Thyroid gland (tissue), 4 donors: ENCODE measurements at places on chromosomes 5 and 9. TPM values are rescaled to one million over a fixed set of nuclear protein-coding genes. Genes with fewer than 3 reads are reported as not detected.

The BRINP1 gene
- total RNA-seq = not detected

DNA sequence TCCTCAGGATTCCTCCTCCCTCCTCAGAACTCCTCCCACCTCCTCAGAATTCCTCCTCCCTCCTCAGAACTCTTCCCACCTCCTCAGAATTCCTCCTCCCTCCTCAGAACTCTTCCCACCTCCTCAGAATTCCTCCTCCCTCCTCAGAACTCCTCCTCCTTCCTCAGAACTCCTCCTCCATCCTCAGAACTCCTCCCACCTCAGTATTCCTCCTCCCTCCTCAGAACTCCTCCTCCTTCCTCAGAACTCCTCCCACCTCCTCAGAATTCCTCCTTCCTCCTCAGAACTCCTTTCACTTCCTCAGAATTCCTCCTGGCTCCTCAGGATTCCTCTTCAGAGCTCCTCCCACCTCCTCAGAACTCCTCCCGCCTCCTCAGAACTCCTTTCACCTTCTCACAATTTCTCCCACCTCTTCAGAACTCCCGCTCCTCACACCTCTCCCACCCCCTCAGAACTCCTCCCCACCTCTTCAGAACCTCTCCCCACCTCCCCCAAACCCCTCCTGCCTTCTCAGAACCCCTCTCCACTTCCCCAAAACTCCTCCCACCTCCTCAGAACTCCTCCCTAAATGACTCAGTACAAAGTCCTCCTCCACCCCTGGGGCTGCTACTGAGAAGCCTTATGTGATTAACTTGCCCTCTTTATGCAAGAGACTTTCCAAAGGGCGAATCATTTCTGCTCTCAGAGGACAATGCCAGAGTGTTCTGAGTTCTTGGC is 23.2 kb downstream of the SLC46A2 start:
- H3K4me1 ChIP-seq = no peaks in the 10 kb centered on the region
- DNase-seq = no peak
- H3K4me3 ChIP-seq = no peak overlapping the region
- H3K27me3 ChIP-seq = no peaks in the 10 kb centered on the region
- no peak overlapping the region for H3K27ac ChIP-seq
- H3K36me3 ChIP-seq = no peaks in the 10 kb centered on the region

The PCDHA9 gene
- total RNA-seq = 0.54 TPM

- peak; percentile 77 for DNase-seq
- H3K27ac ChIP-seq = peak overlapping the region; percentile 86
- H3K27me3 ChIP-seq = no peaks in the 10 kb centered on the region
Observed at GRCh38 chr9:93589688-93590087, 13.3 kb downstream of the PHF2 start.

The DIPK1B gene
- 22.8 TPM for total RNA-seq

DNA sequence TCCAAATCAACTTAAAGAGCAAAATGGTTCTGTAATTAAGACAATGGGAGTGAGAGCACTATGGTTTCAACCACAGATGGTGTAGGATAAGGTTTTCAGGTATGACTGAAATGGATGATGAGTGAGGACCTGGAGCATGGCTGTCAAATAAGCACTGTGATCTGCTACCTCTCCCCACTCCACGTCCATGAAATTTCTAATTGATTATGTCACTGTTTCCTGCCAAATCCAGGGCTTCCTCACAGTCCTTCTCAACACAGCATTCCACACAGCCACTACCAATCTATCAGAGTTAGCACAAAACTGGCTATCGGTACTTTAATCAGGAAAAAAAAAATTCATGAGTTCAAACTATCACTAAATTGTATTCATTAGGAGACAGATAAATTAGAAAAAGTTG is 420.4 kb upstream of the WWC1 start:
- no peak overlapping the region for H3K27ac ChIP-seq
- no peak overlapping the region for H3K4me3 ChIP-seq
- DNase-seq = no peak
- no peaks in the 10 kb centered on the region for H3K36me3 ChIP-seq

The NXNL2 gene
- total RNA-seq = 0.81 TPM

DNA sequence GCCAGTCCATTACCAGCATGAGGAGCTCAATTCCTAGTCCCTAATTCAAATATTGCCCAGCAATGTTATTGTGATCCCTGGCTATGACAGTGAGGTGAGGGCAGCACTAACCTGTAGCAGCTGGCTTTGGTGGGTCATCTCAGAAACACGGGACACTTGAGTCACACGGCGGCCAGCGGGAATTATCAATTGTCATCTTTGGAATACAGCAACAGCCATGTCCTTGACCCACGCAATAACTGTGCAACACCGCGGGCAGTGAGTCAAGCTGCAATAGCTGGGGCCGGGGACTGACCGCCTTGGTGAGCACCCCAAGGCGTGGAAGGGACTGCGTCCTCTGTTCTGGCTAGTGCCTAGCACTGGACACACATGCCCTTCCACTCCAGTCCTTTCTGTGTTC is 62.5 kb upstream of the ALDH1B1 start:
- H3K36me3 ChIP-seq = no peaks in the 10 kb centered on the region
- no peak overlapping the region for H3K27ac ChIP-seq
- H3K27me3 ChIP-seq = no peaks in the 10 kb centered on the region
- no peak overlapping the region for H3K4me3 ChIP-seq
- no peaks in the 10 kb centered on the region for H3K4me1 ChIP-seq
- DNase-seq = no peak

The ADAMTSL2 gene
- total RNA-seq = 8.1 TPM

The CCDC107 gene
- 31.6 TPM for total RNA-seq

DNA sequence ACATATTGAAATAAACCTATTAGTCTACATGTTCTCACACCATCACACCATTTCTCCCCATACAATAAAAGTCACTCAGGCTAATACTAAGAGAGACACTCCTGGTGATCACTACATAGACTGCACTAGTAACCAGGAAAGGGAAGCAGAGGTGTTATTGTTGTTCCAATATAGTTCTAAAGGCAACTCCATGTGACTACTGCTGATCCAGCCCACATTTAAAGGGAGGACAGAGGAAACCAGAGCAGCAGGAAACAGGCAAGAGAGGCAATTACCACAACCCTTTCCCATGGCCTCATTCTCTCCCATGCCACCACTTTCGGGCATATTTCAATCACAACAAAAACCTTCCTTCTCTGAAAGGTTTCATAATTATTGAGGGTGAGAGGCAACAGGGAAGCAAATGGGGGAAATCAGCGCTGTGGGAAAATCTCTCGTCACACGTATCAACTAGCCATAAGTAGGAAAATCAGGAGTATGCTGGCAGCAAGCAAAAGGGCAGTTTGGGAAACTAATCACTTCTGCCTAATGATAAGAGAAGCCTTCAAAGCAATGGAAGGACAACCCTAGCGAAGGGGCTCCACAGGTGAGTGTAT is 1.8 kb downstream of the UBAP2 start:
- no peak for DNase-seq
- H3K4me1 ChIP-seq = peaks cover 30% of the 10 kb centered on the region
- H3K36me3 ChIP-seq = no peaks in the 10 kb centered on the region
- no peaks in the 10 kb centered on the region for H3K27me3 ChIP-seq
- no peak overlapping the region for H3K4me3 ChIP-seq
- H3K27ac ChIP-seq = no peak overlapping the region

DNA sequence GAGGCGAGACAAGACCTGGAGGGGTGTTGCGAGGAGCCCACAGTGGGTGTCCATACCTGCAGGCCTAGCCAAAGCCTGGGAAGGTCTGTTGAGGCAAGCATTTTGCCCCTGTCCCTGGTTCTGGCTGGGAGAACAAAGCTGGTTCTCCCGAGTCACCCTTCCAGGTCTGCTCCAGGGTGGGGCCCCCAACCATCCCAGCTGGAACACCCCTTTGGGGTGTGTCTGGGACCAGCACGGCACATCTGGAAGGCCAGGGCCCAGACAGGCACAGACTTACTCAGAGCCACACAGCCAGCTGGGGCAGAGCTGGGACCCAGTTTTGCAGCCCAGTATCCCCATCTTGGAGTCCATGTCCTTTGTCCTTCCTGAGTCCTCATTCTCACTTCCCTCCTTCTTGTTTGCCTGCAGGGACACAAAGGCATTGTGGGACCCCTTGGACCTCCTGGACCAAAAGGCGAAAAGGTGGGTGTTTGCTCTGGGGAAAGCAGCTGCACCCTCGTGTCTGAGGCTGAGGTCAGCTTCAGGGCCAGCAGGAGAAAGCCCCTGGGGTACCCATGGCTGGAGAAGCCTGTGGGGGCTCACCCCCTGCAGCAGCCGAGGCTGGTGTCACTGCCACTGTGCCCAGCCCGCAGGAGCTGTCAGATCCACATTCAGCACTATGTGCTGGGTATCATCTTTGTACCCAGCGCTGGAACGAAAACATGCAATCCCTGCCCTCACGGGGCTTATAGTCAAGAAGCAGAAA is 38.4 kb upstream of the ORM1 start:
- H3K4me1 ChIP-seq = no peaks in the 10 kb centered on the region
- no peak overlapping the region for H3K27ac ChIP-seq
- no peak overlapping the region for H3K4me3 ChIP-seq

The SPATA31E1 gene
- total RNA-seq = not detected

GRCh38 chr9:69485466-69485865 is 160.5 kb downstream of the ENTREP1 start:
- no peaks in the 10 kb centered on the region for H3K36me3 ChIP-seq
- H3K27me3 ChIP-seq = no peaks in the 10 kb centered on the region
- no peak overlapping the region for H3K4me3 ChIP-seq
- no peak overlapping the region for H3K27ac ChIP-seq
- DNase-seq = no peak

DNA sequence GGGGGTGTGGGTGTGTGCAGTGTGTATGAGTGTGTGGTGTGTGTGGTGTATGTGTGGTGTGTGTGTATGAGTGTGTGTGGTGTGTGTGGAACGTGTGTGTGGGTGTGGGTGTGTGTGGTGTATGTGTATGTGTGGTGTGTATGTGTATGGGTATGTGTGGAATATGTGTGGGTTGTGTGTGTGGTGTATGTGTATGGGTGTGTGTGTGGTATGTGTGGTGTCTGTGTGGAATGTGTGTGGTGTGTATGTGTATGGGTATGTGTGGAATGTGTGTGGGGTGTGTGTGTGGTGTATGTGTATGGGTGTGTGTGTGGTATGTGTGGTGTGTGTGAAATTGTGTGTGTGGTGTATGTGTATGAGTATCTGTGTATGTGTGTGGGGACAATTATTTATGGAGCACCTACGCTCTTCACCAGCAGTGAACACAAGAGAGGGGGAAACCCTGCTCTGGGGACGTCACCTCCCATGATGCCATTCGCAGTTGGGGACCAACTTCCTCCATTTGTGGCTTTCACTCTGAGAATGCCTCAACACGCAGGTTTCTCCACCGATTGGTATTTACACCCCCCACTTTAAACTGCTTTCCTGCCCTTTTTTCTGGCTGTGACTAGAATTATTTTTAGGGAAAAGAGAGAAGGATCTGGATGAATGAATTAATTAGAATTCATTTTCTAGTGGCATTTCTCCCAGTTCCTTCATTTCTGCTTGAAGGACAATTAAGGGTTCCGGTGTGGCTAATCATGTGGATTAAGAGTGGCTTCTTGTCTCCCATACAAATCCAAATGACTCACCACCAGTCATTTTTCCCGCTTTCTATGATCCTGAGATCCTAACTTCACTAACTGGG is 238.1 kb downstream of the ROR2 start:
- H3K4me1 ChIP-seq = peaks cover 5% of the 10 kb centered on the region
- H3K27me3 ChIP-seq = no peaks in the 10 kb centered on the region
- no peak for DNase-seq
- no peak overlapping the region for H3K27ac ChIP-seq
- no peaks in the 10 kb centered on the region for H3K36me3 ChIP-seq

The INSYN2B gene
- not detected for total RNA-seq

The ZNF454 gene
- total RNA-seq = 3.7 TPM

GRCh38 chr9:81116340-81117137 is 572.8 kb downstream of the TLE1 start:
- H3K27ac ChIP-seq = no peak overlapping the region
- DNase-seq = no peak
- no peak overlapping the region for H3K4me3 ChIP-seq
- H3K4me1 ChIP-seq = no peaks in the 10 kb centered on the region
- no peaks in the 10 kb centered on the region for H3K36me3 ChIP-seq

- no peaks in the 10 kb centered on the region for H3K27me3 ChIP-seq
- no peaks in the 10 kb centered on the region for H3K36me3 ChIP-seq
- DNase-seq = no peak
- no peak overlapping the region for H3K4me3 ChIP-seq
Observed at GRCh38 chr9:73125651-73126050, 26.0 kb upstream of the ANXA1 start.

GRCh38 chr9:86355814-86356213 is 1.6 kb upstream of the TUT7 start:
- no peak overlapping the region for H3K27ac ChIP-seq
- no peaks in the 10 kb centered on the region for H3K36me3 ChIP-seq
- no peak for DNase-seq
- no peaks in the 10 kb centered on the region for H3K27me3 ChIP-seq

DNA sequence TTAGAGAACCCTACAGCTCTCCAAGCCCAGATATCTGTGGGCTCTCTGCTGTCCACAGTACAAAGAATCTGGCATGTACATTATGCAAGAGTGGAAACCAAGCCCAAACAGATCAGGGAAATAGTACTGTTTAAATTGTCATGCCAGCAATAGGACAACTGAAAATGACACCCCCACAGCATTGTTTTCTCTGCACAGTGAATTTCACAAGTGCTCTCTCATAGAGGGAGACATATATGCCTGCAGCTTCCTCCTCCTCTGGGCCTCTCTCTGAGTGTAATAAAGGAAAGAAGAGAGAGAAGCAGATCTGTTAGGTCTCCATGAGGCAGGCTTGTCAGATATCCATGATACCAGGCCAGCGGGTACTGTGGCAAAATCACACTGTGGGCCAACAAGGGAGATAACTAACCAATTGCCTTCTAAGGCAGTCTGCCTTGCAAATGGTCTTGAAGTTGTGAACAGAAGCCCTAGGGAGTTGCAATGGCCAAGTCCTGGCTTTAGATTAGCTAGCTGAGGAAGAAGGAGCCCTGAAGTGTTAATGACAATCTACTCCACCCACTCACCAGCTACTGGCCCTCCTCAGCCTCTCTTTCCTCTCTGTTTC is 54.4 kb upstream of the JMY start:
- no peaks in the 10 kb centered on the region for H3K36me3 ChIP-seq
- no peak overlapping the region for H3K27ac ChIP-seq
- H3K4me3 ChIP-seq = no peak overlapping the region
- H3K4me1 ChIP-seq = no peaks in the 10 kb centered on the region
- DNase-seq = no peak

- DNase-seq = no peak
- no peaks in the 10 kb centered on the region for H3K4me1 ChIP-seq
- no peaks in the 10 kb centered on the region for H3K36me3 ChIP-seq
- no peaks in the 10 kb centered on the region for H3K27me3 ChIP-seq
- H3K27ac ChIP-seq = no peak overlapping the region
Observed at GRCh38 chr9:85453850-85454249, 287.9 kb downstream of the AGTPBP1 start.

The CDH6 gene
- total RNA-seq = 2.1 TPM
